ENCODE measurements at places on chromosomes 11 and 22. TPM values are rescaled to one million over a fixed set of nuclear protein-coding genes. Genes with fewer than 3 reads are reported as not detected.

CDC42EP2 gene
- total RNA-seq = 14.1 TPM

DNA sequence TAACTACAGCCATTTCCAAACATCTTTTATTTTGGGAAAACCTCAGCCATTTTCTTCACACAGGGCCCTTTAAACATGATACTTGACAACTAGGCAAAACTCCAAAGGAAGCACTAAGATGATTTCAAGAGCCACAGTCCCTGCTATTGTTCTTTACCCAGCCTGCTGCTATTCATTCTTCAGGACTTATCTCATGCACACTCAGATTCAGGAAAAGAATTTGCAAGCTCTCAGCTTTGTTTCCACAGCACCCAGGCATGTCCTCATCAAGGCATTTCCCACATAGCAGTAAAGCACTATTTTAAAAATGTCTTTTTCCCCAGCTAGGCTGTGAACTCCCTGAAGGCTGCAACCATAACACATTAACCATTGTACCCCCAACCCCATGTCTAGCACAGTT is 609.3 kb upstream of the CCDC90B start:
- peak; percentile 45 for DNase-seq

- peak; percentile 37 for DNase-seq
Observed at GRCh38 chr11:108912581-108912980, 247.7 kb downstream of the DDX10 start.

MUC2 gene
- not detected for total RNA-seq

OR51B5 gene
- not detected for total RNA-seq

TPH1 gene
- total RNA-seq = 0.15 TPM

- peak; percentile 38 for DNase-seq
Observed at GRCh38 chr11:95072948-95073347, 6.2 kb downstream of the SRSF8 start.

LRRC4C gene
- 0.69 TPM for total RNA-seq

C11orf86 gene
- total RNA-seq = not detected

DNA sequence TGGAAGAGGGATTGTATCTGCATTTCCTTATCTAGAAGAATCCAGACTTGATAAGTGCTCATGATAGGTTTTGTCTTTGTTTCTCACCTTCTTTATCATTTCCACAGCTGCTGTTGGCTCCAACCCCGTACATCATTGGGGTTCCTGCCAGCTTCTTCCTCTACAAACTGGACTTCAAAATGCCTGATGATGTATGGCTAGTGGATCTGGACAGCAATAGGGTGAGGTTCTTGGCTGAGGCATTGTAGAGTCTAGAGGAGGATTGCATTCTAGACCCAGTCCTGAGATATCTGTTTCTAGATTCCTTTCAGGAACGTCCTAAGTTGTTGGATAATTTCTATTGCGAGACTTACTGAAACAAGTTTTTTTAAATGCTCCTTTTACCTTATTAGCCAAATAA is 8.1 kb downstream of the MADD start:
- DNase-seq = no peak

All from renal cortical epithelial cell (primary cell).